AG08395 (cell line): ENCODE measurements at places on chromosomes 1 and 21.

- no peak for DNase-seq
Measured at GRCh38 chr1:244861683-244862082, 2.7 kb downstream of the HNRNPU start.

DNA sequence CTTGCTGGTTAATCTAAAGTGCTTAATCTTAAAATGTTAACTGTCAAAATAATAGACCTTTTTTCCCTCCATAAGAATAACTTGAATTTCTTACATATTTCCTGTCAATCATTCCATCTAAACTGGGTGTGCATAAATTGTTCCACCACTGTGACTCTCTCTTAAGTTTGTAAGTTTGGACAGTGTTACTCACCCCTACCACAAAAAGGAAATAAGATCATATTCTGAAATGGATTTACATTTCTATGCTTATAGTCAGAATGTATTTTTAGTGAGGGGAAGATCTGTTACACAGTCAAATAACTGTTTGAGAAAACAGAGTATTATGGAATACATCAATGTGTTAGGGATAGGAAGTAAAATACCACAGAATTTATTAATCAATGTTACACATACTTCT lies 109.6 kb upstream of the DPYD start:
- DNase-seq: no peak

DNA sequence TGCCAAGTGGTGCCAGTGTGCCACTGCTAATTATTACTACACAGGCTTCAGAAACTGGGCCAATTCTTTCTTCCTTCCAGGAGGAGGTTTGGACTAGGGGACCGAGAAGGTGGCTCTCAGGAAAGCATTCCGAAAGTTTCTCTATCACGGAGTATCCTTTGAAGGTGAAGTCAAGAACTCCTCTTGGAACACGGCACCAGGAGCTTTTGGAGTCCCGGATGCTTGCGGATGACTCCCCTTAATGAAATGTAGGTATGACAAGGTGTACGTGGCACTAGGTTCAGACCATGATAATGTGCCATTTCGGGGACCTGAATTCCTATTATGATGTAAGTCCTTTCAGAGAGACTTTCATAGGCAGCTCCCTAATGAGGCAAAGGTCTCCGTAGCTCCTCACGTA lies 634.1 kb downstream of the KIF26B start:
- no peak for DNase-seq

- DNase-seq: no peak
Measured at GRCh38 chr1:42340901-42341300, 5.9 kb upstream of the FOXJ3 start.

GRCh38 chr21:45504516-45505415 lies 37.5 kb downstream of the SLC19A1 start:
- no peak for DNase-seq

GRCh38 chr1:88324899-88325298 lies 359.2 kb upstream of the PKN2 start:
- no peak for DNase-seq

DNA sequence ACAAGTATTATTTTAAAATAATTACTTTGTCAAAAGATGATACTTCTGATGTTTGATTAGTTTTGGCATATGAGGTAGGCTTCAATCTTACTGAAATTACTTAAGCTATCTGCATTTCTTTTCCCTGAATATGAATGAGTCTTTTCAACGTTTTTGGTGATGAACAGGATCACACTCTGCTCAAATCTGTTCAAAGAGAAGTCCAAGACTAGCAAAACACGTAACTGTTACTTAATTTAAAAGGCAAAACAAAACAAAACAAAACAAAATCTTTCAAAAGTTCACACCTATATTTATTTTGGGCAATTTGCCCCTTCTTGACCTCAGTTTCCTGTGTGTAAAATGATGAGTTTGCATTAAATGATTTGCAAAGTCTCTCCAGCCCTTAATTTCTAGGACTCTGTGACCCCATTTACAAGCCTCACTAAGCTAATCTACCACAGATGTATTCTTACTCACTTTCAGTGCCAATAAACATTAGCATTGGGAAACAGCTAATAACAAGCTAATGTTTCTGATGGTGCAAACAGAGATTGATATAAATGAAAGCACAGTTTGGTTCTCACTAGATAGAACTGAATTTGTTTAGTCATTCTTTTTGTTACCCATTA lies 865.4 kb downstream of the LTN1 start:
- DNase-seq: no peak

GRCh38 chr1:206714331-206715058 lies 29.8 kb downstream of the MAPKAPK2 start:
- DNase-seq: peak; percentile 51

GRCh38 chr1:185017338-185017737 lies 28.0 kb upstream of the RNF2 start:
- DNase-seq: peak; percentile 82

DNA sequence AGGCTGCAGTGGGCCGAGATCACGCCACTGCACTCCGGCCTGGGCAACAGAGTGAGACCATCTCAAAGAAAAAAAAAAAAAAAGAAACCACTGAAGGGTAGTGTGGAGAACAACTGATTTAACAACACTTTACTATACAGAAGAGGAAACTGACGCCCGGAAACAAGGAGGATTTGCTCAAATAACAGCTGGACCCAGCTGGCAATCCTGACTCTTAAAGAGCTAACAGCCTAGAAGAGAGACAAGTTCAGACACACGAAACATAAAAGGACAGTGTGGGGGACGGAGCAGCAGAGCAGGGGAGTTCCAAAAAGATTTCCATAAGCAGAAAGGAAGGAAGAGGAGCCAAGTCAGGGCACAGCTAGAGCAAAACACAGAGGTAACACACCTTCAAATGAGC lies 4.4 kb downstream of the ECHDC2 start:
- no peak for DNase-seq

GRCh38 chr1:227432181-227432535 lies 113.9 kb upstream of the CDC42BPA start:
- DNase-seq: no peak

GRCh38 chr1:223747838-223748335 lies 35.5 kb downstream of the CAPN2 start:
- peak; percentile 50 for DNase-seq

- no peak for DNase-seq
Measured at GRCh38 chr1:151774256-151774922, 11.1 kb upstream of the MRPL9 start.

GRCh38 chr1:89457046-89457445 lies 67.6 kb upstream of the LRRC8B start:
- DNase-seq: no peak

- peak; percentile 75 for DNase-seq
Measured at GRCh38 chr1:157073944-157074685, 25.5 kb downstream of the ETV3L start.

- DNase-seq: no peak
Measured at GRCh38 chr1:22376546-22376945, 75.1 kb upstream of the ZBTB40 start.

DNA sequence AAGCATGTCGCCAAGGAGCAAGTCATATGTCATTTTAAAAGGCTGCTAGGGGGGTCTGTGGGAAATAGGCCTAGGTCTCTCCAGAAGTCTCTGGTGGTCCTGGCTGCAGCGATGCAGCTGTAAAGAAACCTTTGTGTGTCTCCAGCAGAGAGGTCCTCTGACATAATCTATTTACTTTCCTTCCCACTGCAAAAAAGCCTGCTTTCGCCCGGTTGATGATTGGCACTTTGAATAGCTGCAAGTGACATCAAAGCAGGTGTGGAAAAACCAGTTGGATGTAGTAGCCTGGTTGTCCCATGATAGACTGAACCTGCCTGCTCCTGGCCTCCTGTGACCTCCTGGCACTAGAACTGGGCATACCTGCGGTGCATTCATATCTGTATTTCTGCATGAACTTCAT lies 13.8 kb downstream of the RASSF5 start:
- DNase-seq: no peak

DNA sequence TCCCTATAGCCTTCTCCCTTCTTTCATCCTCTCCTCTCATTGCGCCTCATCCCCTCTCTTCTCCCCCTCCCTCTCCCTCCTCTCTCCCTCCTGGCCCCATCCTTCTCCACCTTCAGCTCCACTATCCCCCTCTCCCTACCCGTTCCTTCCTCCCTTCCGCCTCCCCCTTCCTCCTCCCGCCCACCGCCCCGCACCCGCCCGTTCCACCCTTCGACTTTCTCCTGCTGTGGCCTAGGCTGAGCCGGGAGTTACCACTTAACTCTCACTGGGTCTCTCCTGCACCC lies 1.6 kb downstream of the NPR1 start:
- no peak for DNase-seq

GRCh38 chr1:11706292-11706691 lies 14.8 kb downstream of the DRAXIN start:
- DNase-seq: no peak

DNA sequence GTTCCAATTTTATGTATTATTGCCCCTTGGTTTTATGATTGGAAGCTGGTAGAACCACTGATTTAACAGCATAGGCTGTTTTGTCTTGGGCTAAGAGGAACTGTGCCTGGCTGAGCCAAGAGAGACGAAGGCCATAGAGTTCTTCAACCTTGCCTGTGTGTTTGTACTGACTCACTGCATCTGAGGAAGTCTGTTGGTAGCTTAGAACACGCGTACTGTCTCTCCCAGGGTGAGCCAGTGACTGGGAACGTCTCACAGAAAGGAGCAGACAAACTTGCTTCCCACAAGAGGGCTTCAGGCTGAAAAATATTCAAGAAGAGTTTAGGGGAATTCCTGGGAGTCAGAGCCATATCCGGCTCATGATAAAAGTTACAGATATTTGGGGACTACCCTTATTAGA lies 14.9 kb downstream of the TMEM51 start:
- DNase-seq: peak; percentile 79

DNA sequence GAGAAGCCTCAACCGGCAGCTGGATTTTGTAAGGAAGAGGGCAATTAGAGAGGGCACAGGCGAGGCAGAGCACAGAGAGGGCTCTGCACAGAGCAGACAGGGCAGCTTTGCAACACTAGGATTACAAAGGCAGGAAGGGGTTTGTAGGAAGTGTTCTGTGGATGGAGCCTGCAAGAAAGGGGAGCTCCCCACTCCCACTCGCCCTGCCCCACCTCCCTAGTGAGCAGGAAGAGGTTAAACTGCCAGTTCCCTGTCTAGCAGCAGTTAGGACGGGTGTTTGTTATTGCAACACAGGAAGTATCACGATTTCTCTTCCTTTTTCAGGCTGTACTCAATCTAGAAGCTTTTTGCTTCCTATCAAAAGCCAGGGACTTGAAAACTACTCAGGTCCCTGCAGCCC lies 63.3 kb upstream of the LRRC8D start:
- no peak for DNase-seq

DNA sequence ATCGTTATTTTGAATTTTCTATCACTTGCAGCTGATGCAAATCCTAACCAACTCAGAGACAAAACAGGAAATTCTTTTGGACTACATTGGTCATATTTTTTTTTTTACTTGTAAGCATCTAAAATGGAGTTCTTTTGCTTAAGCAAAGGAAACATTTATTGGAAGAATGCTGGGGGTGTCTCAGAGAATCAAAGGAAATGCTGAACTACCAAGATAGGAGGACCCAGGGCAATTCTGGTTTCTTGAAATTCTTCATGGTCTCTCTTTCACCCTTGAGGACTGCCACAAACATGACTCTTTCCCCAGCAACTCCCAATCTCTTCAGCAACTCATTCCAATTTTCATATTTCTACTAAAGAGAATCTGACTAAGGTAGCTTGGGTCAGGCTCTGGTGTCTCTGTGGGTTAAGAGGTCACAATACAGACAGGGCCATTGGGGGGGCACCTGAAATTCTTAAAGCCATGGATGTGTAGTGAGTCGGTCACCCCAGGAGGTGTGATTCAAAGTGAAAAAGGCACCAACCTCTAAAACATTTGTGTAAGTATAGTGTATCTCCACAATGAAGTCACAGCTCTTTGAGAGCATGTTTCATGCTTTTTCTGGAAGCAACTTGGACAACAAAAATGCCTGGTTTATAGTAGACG lies 171.1 kb upstream of the FGGY start:
- no peak for DNase-seq

DNA sequence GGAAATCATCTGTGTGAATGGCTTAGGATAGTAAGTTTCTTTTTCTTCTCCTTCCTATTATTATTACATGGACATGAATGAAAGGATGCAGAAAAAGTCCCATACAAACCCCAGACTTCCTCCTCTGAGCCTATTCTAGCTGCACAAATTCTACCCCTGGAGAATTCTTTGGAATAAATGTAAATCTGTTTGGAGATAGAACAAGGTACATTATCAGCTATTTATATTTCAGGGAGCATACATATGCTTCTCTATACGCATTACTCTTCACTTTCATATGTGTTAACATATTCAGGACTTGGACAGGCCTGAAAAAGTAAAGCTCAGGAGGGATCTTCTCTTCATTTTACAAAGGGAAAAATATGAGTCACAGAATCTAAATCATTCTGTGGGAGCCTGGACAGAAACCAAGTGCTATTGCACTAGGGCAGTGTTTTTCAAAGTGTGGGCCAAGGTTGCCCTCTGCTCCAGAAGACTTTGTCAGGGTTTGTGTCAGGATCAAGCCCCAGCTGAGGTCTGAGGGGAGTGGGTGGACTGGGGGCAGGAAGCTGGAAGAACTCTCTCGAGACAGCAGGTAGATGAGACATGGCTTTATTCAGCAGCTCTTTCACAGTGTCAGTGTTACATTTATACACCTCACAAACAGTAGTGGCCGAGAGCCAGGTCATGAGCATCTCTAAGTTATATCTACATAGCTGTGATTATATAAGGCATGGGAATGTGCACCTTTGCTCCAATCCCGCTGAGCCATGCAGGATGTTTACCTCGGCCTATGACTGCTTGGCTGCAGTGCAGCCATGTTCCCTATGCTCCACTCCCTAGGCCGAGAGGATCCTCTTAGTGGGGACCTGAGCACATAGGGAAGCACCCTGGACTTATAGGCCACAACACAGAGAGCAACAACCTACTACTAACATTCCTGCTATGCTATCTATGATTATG lies 114.3 kb downstream of the GDAP2 start:
- DNase-seq: peak; percentile 52

GRCh38 chr1:111179968-111180533 lies 20.4 kb downstream of the DENND2D start:
- DNase-seq: no peak

DNA sequence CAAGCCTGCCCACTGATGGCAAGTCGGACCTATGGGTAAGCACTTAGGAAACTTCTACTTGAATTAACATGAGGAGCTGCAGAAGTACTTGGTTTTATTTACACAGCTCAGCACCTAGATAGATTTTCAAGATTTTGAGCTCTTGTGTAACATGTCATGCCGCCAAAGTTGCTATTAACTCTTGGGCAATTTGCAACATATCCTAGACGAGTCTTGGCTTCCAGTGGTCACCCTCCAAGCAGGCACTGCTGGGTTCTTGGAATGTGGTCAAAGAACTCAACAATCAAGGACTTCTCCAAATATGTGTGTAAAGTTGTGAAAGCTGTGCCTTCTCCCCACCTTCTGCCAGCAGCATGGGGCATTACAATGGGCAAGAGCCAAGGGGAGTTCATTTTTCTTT lies 17.8 kb upstream of the GUCA2B start:
- DNase-seq: no peak

GRCh38 chr1:154860156-154860870 lies 9.8 kb downstream of the KCNN3 start:
- DNase-seq: no peak
